ENCODE measurements at places on chromosomes 3 and 15.
A peak's percentile ranks its signal among the peaks of the same experiment; 100 is the strongest.

- no peak for DNase-seq
Measured at GRCh38 chr3:48422681-48423080, 7.2 kb downstream of the PLXNB1 start.

- DNase-seq, result peak; percentile 95
Measured at GRCh38 chr3:39639344-39640236, 169.8 kb upstream of the MYRIP start.

GRCh38 chr3:15223685-15224572, 17.9 kb downstream of the CAPN7 start:
- no peak for DNase-seq

DNA sequence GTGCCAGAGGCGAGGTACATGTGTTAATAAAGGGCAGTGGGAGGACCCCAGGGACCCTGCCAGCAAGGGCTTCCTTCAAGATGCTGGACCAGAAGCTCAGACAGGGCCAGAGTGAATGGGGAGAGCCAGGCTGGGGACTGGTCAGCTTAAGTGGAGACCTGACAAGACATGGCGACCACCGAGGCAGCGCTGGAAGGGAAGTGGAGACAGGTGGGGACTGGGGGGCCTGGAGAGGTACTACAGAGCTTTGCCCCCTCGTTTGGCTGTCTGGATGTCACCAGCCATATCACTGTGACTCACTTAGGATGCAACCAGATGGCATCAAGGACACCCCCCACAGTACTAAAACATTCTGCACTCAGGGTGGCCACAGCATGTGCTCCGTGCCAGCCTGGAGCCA, 97.9 kb downstream of the ADCY5 start:
- no peak for DNase-seq

GRCh38 chr3:11154036-11154952, at the start of gene HRH1:
TSS of gene HRH1 (plus strand) at chr3:11154493. CDS start at chr3:11259038, 104,545 bp downstream.
- no peak for DNase-seq

- no peak for DNase-seq
Measured at GRCh38 chr15:70374096-70374495, 276.4 kb upstream of the TLE3 start.

DNA sequence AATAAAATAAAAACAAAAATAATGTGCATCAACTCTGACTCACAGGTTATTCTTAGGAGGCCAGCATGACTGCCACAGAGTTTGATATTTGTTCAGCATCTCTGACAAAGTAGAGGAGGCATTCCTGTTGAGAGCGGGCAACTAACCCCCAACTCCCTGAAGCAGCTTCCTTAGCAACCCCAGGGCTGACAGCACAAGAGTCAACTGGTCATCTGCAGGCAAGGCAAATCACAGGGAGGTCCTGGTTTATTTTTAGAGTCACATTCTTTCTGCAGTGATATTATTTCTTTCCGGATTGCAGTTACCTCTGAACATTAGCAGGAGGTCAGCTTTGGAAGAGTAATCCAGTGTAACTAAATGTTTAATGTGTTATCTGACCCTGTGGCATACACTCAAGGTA, 273.0 kb downstream of the PLCL2 start:
- DNase-seq, result no peak

DNA sequence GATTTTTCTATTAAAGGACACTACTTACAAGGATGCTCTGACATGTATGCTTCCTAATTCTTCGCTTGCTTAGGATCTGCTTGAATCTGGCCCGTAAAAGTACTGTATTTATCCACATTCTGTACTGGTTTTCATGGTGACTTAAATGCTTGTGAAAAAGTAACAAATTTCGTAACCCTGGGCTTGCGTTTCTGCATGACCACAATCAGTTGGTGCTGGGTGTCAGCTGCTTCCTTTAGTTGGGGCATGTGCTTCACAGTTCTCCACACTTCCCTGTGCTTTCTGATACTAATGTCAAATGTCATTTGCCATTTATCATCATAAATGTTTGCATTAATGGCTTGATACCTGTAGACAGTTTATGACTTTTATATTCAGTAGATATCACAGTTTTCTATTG, 218.4 kb upstream of the MLF1 start:
- peak; percentile 45 for DNase-seq

GRCh38 chr15:85407421-85408269, 27.2 kb downstream of the AKAP13 start:
- peak; percentile 91 for DNase-seq

- DNase-seq, result no peak
Measured at GRCh38 chr3:157078131-157078810, 81.7 kb downstream of the CCNL1 start.

All from amniotic epithelial cell (primary cell).